Effector memory CD8-positive, alpha-beta T cell (primary cell): ENCODE measurements at places on chromosomes 1 and 21.

DNA sequence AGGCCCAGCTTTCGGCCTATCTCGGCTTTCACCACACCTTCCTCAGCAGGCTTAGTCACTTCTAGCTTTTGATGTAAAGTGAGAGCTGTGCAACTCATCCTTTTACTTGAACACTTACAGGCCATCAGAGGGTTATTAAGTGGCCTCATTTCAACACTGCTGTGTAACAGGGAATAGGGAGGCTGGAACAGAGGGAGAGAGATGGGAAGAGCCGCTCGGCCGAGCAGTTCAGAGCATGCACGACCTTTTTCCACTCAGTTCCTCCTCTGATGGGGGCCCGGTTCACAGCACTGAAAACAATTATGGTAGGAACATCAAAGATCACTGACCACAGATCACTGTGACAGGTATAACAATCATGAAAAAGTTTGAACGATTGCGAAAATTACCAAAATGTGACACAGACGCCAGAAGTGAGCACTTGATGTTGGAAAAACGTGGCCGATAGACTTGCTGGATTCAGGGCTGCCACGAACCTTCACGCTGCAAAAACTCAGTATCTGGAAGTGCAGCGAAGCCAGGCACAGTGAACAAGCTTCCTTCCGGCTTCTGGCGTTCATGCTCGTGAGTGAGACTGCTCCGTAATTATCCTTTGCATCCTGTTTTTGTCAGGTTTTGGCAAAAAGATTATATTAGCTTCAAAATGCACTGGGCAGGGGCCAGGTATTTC is 28.6 kb downstream of the AGPAT3 start:
- DNase-seq = no peak

DNA sequence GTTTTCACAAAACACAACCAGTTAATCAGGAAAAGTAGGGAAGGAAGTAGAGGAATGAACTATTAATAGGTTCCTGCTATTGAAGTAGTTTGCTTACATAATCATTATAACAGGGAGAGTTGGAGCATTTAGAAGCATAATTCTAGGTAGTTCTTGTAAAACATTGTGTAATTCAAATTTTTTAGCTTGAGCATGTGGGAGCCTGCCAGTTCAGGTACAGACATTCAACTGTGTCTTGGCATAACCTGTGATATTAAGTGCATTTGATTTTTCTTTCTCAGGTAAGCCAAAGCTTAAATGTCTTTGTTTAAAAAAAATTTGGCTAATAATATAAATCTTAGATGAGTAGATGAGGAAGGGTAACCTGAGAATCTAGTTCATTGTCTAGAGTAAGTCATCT is 3.4 kb downstream of the YTHDF2 start:
- no peak for DNase-seq

DNA sequence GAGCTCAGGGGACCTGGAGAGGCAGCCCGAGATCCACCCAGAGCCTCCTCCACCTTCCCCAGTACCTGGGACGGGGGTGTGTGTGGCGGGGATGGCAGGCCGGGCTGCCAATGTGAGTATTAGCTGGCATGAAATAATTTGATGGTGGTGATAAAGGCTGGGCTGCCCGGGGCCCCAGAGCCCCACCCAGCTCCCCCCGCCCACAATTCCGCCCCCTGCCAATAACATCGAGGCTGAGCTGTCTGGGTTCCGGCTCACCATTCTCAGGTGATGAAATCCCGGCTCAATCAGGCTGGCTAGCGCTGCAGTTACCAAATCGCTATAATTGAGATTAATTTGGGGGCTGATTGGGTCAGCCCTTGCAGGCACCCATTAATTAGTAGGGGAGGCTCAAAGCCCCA is 103.8 kb upstream of the CASZ1 start:
- DNase-seq = no peak

DNA sequence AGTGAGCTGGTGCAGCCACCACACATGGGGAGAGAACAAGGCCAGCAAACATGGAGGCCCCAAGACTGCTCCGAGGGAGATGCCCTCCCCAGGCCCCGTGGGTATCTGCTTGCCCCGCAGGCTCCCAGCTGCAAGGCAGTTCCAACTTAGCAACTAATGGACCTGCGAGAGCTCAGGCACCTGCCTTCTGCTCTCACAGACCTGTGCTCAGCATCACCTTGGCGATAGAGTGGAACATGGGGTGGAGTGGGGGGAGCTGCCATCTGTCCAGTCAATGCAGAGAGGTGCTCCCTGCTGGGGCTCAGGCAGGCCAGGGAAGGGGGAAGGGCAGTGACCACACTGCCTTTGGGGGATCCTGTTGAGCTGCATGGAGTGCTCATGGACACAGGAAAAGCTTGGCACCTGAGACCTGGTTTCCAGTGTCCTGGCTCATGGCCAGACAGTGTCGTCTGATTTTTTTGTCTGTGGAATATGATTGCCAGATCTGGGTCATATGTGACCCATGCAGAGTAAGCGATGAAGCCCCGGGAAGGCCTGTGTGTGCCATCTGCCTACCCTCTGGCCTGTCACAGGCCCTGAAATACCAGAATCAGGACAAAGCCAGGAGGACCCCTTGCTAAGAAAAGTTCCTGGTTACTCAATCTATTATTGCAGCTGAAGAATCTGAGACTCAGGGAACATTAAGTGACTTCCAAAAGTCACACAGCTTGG is 39.9 kb upstream of the TENT5C start:
- DNase-seq = no peak

DNA sequence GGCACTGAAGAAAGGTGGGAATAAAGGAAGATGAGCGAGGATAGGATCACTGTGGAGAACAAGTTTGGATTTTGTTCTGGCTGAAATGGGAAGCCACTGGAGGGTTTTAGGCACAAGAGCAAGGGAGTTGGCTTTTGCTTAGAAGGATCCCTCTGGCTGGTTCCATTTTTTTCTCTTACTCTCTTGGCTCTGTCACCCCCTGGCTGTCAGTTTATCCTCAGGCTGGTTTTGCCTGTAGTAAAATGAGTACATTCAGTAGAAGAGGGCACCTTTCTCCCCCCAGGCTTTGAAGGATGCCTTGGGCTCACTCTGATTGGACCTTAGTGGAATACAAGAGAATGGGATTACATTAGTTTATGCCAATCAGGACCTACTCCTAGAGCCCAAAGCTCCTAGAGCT is 17.1 kb downstream of the CACHD1 start:
- no peak for DNase-seq

DNA sequence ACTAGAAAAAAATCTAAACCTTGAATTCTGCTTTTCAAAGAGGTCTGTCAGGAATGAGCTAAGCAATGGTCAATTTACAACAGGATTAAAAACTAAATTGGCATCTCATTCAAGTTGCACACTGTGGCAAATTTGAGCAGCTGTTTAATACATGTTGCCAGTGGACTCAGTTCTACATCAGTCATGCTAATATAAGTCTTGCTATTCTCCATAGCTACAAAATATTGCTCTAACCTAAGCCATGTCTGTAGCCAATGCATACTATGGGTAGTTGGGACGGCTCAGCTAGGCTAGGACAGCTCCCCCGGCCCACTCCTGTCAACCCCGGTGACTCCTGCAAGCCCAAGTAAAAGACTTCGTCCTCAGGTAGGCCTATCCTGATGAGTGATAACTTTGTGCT is 10.9 kb upstream of the VAV3 start:
- no peak for DNase-seq

DNA sequence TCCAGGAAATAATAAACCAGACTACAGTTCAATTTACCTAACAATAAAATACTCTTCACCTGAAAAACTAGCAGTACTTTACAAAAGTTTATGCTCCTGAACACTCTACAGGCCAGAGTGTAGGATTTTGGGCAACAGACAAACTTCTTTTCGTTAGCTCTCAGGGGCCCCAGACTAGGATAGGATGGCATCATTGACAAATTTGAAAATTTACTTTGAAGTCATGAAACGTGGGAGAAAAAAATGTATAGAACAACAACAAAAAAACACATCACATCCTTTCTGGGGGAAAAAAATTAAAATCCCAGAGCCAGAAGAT is 1.2 kb downstream of the PTP4A2 start:
- no peak for DNase-seq

DNA sequence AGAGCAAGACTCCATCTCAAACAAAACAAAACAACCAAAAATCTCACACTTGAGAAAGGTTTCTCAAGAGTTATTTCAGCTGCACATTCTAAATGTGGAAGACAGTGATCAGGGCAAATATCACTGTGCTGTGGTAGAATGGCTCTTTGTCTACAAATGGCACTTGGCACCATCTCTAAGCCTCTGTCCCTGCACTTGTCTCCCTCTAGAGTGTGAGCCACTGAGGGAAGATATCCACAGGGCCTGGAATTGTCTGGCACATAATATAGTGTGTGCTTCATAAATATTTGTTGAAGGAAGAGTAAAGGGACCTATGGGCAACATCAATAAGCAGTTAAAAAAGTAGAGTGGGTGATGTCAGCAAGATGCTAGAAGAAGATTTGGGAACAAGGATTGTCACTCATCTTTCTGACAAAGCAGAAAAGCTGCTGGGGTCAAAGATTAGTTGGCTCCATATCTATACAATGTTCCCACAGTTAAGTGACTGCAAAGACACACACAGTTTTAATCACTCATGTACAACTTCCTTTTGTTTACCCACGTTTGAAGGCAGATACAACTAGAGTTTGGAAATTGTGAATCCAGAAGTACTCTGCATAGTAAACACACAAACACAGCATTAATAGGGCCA is 19.1 kb downstream of the CD101 start:
- no peak for DNase-seq

DNA sequence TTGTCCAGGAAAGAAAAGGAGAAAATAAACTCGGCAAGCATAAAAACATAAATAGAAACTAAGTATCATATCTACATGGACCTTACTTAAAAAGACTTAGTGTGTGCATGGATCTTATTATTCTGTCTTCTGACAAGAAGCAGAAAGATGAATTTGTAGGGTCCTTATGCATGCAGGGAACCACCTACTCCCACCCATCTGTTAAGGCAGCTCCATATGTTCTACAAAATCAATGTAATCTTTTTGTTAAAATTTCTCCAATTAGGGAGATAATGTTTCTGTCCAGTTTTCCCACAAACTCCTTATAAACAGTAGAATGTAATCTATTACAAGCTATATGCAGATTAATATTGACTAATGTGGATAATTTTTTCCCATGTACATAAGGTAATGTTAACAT is 13.9 kb upstream of the PTPN14 start:
- no peak for DNase-seq

DNA sequence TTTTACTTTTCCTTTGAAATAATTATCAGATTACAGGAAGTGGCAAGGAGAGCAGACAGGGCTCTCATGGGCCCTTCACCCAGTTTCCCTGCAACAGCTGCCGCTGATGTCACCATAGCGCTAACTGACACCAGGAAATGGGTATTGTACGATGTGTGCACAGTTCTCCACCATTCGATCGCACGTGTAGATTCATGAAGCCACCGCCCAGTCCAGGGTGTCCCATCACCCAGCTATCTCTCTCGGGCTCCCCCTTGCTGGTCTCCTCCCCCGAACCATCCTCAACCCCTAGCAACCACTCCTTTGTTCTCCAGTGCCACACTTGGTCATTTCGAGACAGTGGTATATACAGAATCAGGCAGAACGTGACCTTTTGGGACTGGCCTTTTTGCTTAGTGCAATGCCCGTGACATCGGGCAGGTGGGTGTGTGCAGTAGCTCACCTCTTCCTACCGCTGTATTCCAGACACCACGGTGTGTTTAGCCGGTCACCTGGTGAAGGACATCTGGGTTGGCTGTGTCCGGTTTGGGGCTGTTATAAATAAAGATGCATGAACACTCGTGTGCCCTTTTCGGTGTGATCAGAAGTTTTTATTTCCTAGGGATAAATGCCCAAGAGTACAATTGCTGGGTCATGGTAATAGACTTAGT is 118.4 kb downstream of the CRYAA start:
- DNase-seq = no peak

GRCh38 chr1:206128196-206128595 is 11.0 kb upstream of the AVPR1B start:
- no peak for DNase-seq

DNA sequence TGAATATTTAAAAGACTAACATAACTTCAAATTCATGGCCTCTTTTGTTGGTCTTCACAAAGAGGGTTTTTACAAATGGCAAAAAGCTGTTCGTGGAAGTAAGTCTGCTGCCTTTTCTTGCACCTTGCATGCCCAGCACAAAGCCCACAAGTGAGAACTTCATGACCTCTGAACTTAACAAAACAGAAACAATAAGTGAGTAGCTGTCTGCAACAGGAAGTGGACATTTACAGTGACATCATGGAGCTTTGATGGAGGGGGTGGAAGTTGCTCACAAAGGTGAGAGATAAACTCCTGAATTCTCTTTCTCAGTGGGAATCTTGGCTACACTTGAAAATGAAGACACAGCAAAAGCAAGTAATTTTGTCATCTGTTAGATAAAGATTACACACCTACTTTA is 303.3 kb upstream of the DEPDC1 start:
- no peak for DNase-seq

GRCh38 chr1:229991104-229991513 is 75.9 kb upstream of the GALNT2 start:
- DNase-seq = no peak

GRCh38 chr1:87497380-87498203 is 168.9 kb downstream of the LMO4 start:
- DNase-seq = no peak
